Fibroblast of the aortic adventitia (primary cell): ENCODE measurements at places on chromosomes 2 and 18.

GRCh38 chr2:73970850-73971471 lies 13.7 kb upstream of the TET3 start:
- peak; percentile 38 for DNase-seq

GRCh38 chr18:8962855-8963635 lies 139.5 kb upstream of the NDUFV2 start:
- no peak for DNase-seq

GRCh38 chr2:26449278-26450030 lies 28.5 kb downstream of the OTOF start:
- no peak for DNase-seq

DNA sequence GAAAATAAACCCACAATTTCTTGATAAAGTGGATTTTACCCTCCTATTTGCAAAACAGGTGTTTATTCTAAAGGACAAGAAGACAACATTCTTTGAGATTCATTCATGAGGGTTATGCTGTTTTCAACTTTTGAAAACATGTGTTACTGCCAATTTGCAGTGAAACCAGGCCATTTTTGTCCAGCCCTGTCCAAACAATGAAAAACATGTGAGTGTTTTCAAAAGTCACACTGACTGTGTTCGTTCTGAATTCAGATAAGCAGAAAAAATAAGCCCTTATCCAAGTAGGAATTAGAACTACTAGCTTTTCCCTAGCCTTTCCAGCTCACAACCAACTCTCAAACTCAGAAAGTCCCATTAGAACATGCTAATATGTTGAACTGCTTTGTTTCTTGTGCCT lies 148.1 kb upstream of the PID1 start:
- peak; percentile 87 for DNase-seq

- no peak for DNase-seq
Measured at GRCh38 chr2:13504808-13505207, 788.1 kb downstream of the TRIB2 start.

GRCh38 chr2:216317831-216318520 lies 54.3 kb downstream of the MARCHF4 start:
- no peak for DNase-seq

DNA sequence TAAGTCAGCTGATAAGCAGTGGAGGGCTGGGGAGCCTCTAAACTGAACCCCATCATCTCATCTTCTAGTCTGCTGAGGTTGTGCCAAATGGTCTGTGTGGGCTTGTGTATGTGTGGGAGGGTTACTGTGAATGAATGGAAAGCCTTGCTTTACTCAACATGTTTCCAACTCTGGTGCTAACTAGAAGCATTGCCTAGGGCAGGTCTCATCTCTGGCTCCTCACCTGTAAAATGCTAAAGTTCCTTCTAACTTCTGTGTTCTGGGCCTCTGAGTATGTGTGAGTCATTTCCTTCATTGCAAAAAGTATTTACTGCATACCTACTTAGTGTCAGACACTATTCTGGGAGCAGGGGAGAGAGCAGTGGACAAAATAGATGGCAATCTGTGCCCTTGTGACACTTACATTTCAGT lies 1.3 kb downstream of the LIPG start:
- no peak for DNase-seq

DNA sequence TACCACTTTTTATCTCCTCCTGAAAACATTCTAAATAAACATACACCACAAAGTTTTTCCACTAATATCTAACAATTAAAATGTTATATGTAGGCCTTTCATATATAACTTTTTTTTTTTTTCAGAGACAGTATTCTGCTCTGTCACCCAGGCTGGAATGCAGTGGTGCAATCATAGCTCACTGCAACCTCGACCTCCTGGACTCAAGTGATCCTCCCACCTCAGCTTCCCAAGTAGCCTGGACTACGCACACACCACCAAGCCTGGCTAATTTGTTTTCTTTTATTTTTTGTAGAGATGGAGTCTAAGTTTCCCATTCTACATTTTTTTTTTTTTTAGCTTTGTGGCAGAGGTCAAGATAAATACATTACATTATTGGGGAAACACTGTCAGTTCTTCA lies 1612.6 kb upstream of the NXPH2 start:
- DNase-seq = peak; percentile 7

- DNase-seq = no peak
Measured at GRCh38 chr18:79356435-79356834, 39.3 kb upstream of the NFATC1 start.

DNA sequence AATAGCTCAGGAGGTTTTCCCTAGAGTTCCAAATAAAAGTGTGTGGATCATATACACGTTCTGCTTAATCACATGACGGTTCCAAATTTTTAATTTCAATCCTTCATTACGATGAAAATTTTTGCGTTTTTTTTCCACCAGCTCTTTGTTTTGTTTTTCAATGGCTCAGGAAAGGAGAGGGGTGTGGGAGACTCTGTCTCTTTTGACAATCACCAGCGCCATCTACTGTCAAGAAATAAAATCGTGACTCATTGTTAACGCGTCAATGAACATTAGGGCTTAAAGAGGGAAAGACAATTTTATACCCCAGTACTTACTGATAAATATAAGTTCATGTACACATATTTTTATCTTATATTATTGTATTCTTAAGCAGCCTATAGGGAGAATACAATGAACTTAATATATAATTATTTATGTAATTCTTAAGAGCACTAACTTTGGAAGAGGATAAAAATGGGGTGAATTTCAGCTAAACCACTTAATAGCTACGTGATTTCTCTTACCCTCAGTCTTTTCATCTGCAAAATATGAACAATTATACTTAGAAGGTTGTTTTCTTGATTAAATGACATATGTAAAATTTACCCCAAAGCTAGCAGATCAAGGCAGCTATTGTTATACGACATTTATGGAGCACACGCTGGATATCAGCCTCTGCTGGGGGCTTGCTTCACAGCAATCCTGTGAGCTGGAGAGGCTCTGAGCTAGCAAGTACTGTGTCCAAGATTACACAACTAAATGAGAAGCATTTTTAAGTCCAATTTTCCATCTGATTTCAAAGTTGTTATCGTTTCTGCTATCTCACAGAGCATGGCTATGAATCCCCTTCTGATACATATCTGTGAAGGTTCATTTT lies 47.4 kb upstream of the RMDN2 start:
- DNase-seq = peak; percentile 77

DNA sequence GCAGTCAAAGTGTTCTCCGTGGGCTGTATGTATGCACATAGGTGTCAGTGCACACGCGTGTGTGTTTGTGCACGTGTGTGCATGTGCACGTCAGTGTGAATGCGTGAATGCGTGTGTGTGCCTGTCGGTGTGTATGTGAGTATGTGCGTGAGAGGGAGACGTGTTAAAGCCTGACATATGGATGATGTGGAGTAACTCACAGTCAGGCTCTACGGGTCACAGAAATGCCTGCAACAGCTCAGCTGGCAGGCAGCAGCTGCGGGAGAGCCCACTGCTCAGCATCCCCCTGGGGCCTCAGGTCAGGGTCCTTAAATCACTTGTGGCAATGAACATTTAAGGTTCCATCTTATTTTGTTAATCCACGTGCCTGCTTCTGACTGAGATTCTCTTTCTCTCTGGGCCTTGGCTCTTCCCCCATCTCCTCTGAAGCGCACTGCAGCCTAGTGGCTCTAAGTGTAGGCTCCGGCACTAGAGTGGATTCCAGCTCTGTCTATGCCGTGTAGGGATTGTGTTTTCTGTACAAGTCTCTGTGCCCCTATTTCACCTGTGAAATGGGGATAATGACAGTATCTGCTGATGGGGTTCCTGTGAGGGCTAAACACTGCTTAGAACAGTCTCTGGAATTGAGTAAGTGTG lies 63.0 kb downstream of the DYSF start:
- DNase-seq = no peak

DNA sequence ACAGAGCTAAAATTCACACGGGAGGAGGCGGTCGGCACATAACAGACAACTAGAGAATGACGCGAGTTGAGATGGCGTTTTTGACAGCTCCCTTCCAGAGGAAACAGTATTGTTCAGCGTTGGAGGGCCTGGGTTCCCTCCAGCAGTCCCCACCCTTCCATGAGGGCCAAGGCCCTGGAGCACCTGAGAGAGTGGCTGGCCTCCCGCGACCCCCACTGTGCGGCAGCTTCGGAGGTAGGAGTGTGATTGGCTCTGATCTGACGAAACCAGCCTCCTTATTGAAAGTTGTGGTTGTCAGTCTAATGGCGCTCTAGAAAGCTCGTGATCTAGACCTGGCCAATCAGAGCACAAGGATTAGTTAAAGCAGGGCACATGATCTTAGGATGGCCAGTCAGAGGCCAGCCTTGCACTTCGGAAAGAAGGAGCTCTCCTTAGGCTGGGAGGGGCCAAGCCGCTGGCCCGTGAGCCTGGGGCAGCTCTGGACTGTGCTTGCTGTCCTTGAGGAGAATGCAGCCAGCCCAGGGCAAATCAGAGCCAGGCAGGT lies 104.5 kb upstream of the CELF4 start:
- no peak for DNase-seq

GRCh38 chr2:138028538-138028937 lies 64.3 kb downstream of the HNMT start:
- DNase-seq = no peak

GRCh38 chr18:75638776-75639471 lies 211.4 kb upstream of the SMIM21 start:
- DNase-seq = peak; percentile 79

GRCh38 chr2:163752267-163752666 lies 16.5 kb upstream of the FIGN start:
- DNase-seq = no peak

DNA sequence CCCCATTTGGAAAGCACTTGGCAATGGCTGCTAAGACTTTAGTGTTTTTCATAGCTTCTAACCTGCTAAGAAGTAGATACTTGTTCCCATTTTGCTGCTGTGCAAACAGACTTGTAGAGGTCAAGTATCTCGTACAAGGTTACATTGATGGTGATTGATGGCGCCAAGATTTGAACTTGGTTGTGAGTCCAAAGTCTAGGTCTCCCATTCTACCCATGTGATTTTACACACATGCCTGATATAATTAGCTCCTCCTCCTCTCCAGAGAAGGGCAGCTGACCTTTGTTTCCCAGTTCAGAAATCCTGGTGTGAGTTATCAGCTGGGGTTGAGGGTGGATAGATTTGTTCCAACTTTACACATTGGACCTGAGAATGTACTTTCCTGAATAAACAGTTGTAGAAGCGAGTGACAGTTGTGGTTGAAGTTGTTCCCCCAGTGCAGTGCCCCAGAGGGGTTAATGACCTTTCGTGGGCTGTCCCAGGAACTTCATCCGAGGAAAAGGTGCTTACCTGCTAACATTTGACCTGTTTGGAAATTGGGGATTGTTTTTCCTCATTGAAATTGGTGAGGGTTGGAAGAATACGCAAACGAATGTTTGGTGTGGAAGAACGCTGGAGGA lies 10.4 kb downstream of the TCF7L1 start:
- no peak for DNase-seq

DNA sequence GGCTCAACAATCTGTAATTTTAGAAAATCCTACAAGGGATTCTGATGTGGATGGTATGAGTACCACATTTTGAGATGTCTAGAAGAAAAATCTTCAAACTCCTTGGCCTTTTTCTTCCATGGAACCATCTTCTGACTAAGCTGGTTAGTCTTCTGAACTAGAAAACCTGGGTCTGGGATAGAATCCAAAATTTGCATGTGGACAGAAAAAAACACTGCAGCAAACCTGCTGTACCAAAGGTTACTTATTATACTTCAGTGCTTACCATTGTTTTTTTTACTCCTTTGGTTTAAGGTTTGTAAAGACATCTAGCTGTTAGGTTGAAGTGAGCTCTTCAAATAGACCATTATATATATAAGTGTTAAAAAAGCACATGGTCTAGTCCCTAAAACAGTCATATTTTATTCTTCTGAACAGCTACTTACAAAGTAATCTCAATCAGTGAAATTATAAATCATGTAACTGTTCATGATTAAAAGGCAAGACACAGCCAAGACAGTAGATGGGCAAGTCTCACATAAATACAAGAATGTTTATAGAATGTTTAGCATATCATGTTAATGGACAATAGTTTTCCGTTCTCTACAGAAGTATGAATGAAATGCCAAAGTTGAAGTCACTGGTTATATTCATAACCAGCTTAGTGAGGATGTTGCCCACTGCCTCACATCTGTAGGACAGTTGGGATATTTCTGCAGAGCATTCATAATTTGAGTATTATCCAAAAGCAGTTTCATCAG lies 85.5 kb downstream of the ORC4 start:
- peak; percentile 23 for DNase-seq

DNA sequence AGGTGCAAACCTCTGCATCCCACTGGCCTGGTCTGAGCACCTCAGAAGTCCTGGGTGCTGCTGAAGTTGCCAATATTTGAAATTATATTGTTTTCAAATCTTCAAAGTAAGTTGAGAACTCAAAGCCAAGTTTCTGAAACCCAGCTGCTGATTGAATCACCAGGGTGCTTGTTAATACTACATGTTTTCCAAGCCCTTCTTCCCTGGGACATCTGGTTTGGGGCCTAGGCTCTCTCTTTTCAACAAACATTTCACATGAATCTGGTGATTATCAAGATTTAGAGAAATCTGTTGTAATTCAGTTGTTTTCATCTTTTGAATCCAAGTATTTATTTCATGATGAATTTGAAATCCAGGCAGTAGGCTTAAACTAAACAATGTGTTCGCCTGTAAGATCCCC lies 24.4 kb downstream of the MLPH start:
- peak; percentile 62 for DNase-seq

- DNase-seq = peak; percentile 74
Measured at GRCh38 chr2:143939626-143940330, 580.1 kb downstream of the ZEB2 start.

GRCh38 chr2:155412598-155412997 lies 714.1 kb downstream of the KCNJ3 start:
- no peak for DNase-seq

GRCh38 chr2:30221531-30221930 lies 9.8 kb upstream of the LBH start:
- DNase-seq = no peak

DNA sequence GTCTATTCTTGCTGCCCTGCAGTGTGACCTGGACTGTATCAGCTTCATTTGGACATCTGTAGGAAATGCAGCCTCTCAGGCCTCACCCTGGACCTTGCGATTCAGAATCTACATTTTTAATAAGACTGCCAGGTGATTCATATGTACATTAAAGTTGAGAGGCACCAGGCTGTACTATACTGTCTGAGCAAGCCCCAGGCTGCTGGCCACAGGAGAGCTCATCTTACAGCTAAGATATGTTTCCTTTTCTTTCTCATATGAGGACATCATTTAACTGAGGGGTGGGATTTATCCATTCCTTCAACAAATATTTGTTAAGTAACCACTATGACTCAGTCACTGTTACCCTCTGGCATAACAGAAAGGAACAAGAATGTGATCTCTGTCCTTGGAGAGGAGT lies 78.2 kb upstream of the GCFC2 start:
- no peak for DNase-seq
